ENCODE measurements at places on chromosomes 11 and 22. TPM values are rescaled to one million over a fixed set of nuclear protein-coding genes. Genes with fewer than 3 reads are reported as not detected.

GRCh38 chr22:31938296-31938695, 6.0 kb upstream of the YWHAH start:
- no peak for DNase-seq

Gene DEUP1
- 0.23 TPM for polyA plus RNA-seq

DNA sequence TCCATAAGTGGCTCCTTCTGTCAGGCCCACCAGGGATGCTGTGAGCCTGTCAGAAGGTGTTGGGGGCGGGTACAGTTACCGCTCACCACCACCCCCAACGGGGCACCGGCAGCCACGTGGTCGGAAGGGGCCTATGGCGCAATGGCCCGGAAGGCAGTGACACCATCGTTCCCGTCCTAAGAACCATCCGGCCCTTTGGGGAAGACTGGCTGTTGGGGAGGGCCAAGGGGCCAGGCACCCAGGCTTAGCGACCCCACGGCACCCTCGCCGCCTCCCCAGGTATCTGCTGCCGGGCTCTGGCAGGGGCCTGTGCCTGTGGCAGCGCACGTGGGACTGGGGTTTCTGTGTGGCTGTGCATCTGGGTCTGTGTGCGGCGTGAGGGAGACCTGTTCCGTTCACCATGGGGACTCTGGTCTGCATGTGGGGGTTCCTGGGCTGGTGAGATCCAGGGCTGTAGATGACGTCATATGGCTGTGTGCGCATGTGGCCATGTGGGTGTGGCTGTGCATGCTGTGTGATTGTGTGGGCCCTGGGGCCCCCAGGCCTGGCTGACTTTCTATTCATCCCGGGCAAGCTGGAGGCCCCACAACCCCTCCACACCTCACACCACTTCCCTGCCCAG, 717 bp downstream of the OSM start:
- no peak for DNase-seq

Gene NPTXR
- polyA plus RNA-seq = 1.3 TPM

DNA sequence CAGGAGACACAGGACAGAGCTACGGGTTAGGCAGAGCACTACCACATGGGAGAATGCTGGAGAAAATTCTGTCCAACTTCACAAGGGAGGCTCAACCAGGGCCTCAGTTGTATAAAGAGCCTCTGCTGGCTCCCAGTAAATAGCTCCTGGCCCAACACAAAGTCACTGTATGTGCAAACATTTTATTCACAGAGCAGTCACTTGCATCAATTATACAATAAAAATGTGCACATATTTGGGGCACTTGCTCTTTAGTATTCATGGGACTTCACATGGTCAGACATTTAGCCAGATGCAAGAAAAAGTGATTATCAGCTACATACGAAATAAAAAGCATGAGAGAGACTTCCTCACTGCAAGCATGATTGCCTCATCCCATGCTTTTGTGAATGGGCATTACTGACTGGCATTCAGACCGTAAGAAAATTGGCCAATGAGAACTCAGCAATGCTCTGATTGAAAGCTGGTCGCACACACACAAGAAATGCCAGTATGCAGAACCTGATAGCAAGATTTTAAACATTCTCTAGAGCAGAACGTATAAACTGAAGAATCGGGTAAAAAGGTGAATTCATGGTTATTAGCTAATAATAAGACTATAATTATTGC, 39.4 kb downstream of the BLID start:
- no peak for DNase-seq

GRCh38 chr11:29634244-29634643, 382.6 kb downstream of the KCNA4 start:
- DNase-seq = no peak

DNA sequence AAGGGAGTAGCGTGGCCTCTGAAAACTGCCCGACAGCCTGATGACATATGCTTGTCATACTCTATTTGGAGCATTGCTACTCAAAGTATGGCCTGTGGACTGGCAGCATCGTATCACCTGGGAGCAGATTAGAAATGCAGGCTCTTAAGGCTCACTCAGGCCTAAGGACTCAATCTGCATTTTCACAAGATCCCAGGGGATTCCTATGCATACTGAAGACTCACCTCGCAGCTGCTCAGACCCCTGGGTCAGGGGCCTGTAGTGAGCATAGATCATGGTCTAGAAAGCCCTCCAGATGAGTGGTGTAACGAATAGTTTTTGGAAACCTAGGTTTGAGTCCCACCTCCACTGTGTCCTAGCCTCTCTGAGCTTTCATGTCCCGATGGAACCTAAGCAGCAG, 126.3 kb downstream of the FEZ1 start:
- no peak for DNase-seq

Gene KRTAP5-11
- polyA plus RNA-seq = not detected

DNA sequence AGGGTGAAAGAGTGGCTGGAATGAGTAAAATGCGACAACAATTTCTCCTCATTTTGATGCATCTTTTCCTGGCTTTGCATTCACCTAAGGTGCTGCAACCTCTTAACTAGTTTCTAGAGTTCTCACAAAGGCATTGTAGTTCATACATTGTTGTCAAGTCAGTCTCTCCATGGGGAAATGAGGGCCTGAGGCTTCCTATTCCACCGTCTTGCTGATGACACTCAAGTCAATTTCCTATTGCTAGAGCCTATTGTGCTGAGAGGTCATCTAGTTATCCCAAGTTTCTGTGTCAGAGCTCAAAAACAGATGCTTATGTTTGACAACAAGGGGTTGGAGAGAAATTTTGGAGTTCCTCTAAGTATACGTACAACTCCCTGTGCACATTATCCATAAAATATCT, 11.6 kb upstream of the MS4A6A start:
- no peak for DNase-seq

GRCh38 chr22:22974795-22975580, 87.4 kb downstream of the IGLL5 start:
- no peak for DNase-seq
